Activated B cell treated with CpG ODN at 0.5 μM for 24 hours (primary cell): ENCODE measurements at places on chromosomes 2 and 18. TPM values are rescaled to one million over a fixed set of nuclear protein-coding genes. Genes with fewer than 3 reads are reported as not detected.

Gene GPR55
- 4.5 and 6.3 TPM in 2 replicates for total RNA-seq

GRCh38 chr2:97770445-97770844 is 57.1 kb downstream of the ZAP70 start:
- peaks cover 4% of the 10 kb centered on the region for H3K4me1 ChIP-seq
- no peak for DNase-seq
- H3K4me3 ChIP-seq, result no peak overlapping the region
- H3K27ac ChIP-seq, result no peak overlapping the region
- peaks cover 80% of the 10 kb centered on the region for H3K36me3 ChIP-seq

- DNase-seq, result no peak
- no peak overlapping the region for H3K4me3 ChIP-seq
- H3K36me3 ChIP-seq, result peaks cover 33% of the 10 kb centered on the region
- H3K4me1 ChIP-seq, result no peaks in the 10 kb centered on the region
- H3K27me3 ChIP-seq, result no peaks in the 10 kb centered on the region
Observed at GRCh38 chr2:119688616-119689015, 9.6 kb downstream of the TMEM177 start.

DNA sequence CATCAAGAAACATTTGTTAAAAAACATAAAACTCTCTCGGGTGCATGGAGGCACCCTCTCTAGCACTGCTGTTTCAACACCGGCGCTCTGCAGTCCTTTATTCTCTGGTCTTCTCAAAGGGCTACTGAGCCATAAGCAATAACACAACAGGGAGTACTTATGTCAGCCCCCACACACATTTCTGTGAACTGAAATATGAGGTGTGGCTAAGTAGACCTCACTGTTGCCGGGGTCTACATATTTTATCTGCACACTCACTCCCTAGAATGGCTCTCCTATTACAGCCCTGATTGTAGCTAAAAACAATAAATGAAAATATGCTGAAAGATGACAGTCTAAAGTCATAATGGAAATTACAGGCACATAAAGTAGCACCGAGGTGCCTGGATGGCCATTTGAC is 235.1 kb downstream of the GRB14 start:
- no peaks in the 10 kb centered on the region for H3K36me3 ChIP-seq
- H3K4me1 ChIP-seq, result no peaks in the 10 kb centered on the region
- no peak overlapping the region for H3K27ac ChIP-seq
- H3K27me3 ChIP-seq, result no peaks in the 10 kb centered on the region

Gene GALNT5
- not detected in 2 replicates for total RNA-seq

GRCh38 chr2:6932828-6933227 is 15.6 kb downstream of the RNF144A start:
- no peak overlapping the region for H3K27ac ChIP-seq
- H3K4me1 ChIP-seq, result peaks cover 15% of the 10 kb centered on the region
- H3K27me3 ChIP-seq, result no peaks in the 10 kb centered on the region
- no peaks in the 10 kb centered on the region for H3K36me3 ChIP-seq
- no peak overlapping the region for H3K4me3 ChIP-seq

GRCh38 chr18:49846361-49846662 is 33.0 kb upstream of the ACAA2 start:
- no peak overlapping the region for H3K4me3 ChIP-seq
- H3K4me1 ChIP-seq, result no peaks in the 10 kb centered on the region
- no peak for DNase-seq
- H3K27ac ChIP-seq, result no peak overlapping the region
- H3K27me3 ChIP-seq, result peaks cover 13% of the 10 kb centered on the region

GRCh38 chr2:6993229-6993640 is 76.0 kb downstream of the RNF144A start:
- no peak overlapping the region for H3K4me3 ChIP-seq
- peaks cover 15% of the 10 kb centered on the region for H3K4me1 ChIP-seq
- H3K36me3 ChIP-seq, result peaks cover 3% of the 10 kb centered on the region
- H3K27ac ChIP-seq, result no peak overlapping the region

Gene RNF125
- 2.1 and 3.1 TPM in 2 replicates for total RNA-seq

- H3K36me3 ChIP-seq, result no peaks in the 10 kb centered on the region
- H3K27me3 ChIP-seq, result no peaks in the 10 kb centered on the region
- H3K4me1 ChIP-seq, result no peaks in the 10 kb centered on the region
- H3K27ac ChIP-seq, result no peak overlapping the region
- no peak overlapping the region for H3K4me3 ChIP-seq
Observed at GRCh38 chr2:186683341-186683740, 10.5 kb upstream of the FAM171B start.
